Brain pericyte (primary cell): ENCODE measurements at places on chromosomes 4 and X.

DNA sequence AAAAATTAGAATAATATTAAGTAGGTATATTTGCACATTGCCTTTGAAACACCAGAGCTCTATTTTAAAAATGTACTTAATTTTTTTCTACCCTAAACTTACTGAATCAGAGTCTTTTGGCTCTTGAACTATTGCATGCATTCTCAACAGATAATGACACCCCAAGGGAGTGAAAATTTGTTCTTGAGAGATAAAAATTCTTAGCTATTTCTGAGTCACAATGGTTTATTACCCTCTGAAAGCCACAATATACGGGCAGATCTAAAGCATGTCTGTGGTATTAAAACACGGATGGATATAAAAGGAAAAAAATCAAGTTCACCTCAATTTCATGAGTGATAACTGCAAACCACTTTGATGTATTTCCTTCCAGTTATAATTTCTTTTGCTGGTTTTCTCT, 636.3 kb upstream of the FTHL17 start:
- DNase-seq: no peak

DNA sequence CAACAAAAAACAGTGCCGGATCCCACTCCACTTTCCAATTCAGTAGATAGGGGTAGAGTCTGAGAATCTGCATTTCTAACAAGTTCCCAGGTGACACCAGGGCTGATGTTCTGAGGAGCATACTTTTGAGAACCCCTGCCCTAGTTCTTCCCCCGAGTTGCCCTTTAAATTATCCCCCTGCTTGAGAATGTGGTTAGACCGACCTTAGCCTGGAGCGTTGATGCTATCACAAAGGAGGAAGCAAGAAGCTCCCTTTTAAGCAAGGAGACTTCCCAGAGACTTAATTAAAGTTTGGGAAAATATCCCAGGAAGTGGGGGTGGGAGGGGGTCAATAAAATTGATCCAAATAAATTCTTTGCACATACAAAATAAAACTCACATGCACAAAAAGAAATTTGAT, 485.9 kb downstream of the SMARCA1 start:
- no peak for DNase-seq

DNA sequence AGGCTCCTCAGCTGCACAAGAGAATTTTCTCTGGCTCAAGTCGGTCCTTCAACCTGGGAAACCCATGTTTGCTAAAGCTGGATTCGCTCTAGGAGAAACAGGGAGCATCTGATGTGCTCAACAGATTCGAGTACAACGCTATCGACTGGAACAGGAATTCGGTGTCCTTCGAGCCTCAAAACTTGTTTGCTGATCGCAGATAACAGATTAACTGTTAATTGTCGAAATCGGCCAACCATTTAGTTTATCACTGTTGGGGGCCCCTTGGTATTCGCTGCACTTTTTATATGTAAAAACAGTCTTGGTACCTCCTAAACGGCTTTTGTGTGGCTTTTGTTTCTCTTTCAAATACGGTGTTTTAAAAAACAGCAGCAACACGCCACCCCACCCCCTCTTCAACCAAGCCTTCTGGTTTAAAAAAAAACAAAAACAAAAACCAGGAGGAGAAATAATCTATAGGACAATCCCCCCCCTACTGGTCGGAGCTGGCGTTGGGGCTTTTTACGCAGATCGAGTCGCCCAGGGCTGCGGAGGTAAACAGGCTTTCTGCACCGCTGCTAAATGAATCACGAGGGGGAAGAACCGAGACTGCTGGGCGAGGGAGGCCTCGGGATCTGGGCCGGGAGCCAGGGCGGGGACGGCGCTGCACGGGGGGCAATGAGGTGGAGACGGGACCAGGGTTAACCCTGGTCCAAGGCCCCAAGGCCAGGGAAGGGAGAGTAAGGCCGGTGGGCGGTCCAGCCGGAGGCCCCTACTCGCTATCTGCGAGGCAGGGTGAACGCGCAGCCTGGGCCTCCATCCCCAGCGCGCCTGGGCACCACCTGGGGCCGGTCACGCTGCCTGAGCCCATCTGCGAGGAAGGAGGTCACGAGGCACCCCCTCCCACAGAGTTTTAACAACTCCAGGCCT, 71.7 kb upstream of the BCOR start:
- no peak for DNase-seq

- no peak for DNase-seq
Measured at GRCh38 chr4:87932718-87933141, 42.8 kb upstream of the SPP1 start.

GRCh38 chr4:6390356-6390755, 82.1 kb downstream of the PPP2R2C start:
- no peak for DNase-seq

DNA sequence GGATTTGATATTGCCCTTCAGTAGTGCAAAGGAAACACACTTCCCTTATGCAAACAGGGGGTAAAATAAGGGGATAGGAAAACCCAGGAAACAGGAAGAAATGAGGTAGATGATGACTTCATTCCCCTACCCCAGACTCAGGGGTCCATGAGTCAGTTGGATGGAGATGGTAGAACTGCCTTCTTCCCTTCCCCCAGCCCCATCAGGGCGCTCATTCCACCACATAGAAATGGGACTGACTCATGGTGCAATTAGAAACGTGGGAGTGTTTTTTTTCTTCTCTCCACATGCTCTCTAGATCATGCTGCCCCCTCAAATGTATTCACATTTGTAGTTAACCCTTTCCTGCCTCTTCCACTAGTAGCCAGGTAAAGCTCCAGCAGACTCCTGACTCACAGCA, 23.1 kb upstream of the ARMCX2 start:
- no peak for DNase-seq

- no peak for DNase-seq
Measured at GRCh38 chrX:20743046-20743445, 476.3 kb upstream of the RPS6KA3 start.

DNA sequence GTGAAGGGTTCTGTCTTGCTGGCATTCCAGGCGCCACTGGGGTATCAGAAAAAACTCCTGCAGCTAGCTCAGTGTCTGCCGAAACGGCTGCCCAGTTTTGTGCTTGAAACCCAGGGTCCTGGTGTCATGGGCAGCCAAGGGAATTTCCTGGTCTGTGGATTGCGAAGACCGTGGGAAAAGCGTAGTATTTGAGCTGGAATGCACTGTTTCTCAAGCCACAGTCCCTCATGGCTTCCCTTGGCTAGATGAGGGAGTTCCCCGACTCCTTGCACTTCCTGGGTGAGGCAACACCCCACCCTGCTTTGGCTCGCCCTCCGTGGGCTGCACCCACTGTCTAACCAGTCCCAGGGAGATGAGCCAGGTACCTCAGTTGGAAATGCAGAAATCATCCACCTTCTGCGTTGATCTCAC, 40.1 kb downstream of the NOP14 start:
- DNase-seq: no peak

- no peak for DNase-seq
Measured at GRCh38 chr4:150491132-150492049, 90.6 kb upstream of the MAB21L2 start.

DNA sequence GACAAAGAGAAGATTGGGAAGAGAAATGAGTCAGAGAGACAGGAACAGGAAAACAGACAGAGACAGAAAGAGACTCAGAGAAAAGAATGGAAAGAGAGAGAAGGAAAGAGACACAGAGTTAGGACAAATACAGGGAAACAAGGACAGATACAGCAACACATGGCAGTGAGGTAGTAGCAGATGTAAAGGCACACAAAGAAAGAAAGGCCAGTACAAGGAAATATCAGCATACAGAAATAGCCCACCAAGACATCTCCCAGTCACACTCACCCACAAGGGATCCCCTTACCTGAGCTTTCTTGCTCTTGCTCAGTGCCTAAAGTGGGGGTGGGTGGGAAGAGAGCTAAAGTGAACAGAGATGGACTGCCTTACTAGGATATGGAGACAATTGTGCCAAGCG, 4.2 kb downstream of the GRIPAP1 start:
- DNase-seq: no peak
